ENCODE measurements at places on chromosomes 16 and 17.

GRCh38 chr16:6656760-6657159, 675.9 kb upstream of the RBFOX1 start:
- DNase-seq, result no peak

- DNase-seq, result no peak
Observed at GRCh38 chr17:20995164-20995872, 47.5 kb downstream of the USP22 start.

GRCh38 chr16:56355786-56356275, 69.5 kb downstream of the AMFR start:
- peak; percentile 12 for DNase-seq

DNA sequence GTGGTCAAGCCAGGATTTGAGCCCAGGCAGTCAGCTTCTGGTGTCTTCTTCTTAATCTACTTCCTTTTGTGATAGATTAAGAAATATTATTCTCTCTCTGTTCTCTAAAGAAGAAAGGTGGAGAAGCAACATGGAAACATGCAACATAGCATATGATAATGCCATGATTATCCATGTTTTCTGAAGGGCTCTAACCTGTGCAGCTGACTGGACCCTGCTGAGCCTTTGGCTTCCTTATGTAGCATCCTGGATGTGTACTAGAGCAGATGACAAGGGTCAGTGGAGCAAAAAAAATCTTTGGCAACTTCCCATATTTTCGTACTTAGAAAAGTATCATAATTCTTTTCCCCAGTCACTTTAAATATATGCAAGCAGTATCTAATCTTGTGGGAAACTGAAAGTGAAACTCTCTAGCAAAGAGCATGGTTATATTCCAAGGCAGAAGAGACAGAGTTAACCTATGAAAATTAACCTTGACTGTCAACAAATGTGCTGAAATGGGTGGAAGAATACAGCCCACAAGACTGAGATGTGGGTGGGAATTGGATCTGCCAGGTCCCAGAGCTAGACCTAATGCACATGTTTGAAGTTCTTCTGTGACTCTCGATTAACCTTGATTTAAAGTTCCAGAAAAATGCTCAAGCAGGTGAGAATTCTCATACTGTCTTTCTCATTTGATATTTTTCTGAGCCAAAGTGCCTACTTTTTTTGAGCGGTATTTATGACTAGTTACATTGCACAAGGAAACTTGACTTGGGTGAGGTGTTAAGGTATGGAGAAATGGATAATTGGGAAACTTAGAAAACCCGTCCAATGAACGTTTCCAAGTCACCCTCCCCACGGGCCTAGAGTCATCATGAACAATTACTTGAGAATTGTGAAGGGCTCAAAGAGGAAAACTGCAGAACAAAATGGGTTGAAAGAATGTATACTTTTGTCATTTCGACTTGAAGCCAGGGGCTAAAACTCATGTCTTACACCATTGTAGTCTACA, 248.6 kb downstream of the FTO start:
- no peak for DNase-seq

DNA sequence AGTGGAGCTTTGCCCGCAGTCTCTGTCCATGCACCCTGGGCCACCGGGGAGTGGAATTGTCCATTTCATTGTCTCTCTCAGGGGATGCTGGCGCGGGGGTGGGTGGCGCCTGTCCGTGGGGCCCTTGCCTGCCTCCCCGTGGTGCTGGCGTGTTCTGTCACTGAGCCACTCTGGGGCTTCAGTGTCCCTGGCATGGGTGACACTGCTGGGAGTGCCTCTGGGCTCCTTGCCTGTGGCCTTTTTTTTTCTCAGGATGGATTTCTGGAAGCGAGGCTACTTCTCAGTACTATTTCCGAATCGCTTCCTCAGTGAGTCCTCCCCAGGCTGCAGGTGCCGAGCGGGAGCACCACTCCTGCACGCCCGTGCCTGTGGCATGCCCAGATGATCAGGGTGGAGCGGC, 55.0 kb downstream of the PDPK1 start:
- DNase-seq, result no peak

- DNase-seq, result no peak
Observed at GRCh38 chr16:89534252-89534756, 26.1 kb downstream of the SPG7 start.

Measured in testis (tissue), 5 donors.